HT1080 (cell line): ENCODE measurements at places on chromosomes 6 and 20.
A peak's percentile ranks its signal among the peaks of the same experiment; 100 is the strongest.

- peak; percentile 14 for DNase-seq
Observed at GRCh38 chr20:24522452-24523330, 53.3 kb downstream of the SYNDIG1 start.

DNA sequence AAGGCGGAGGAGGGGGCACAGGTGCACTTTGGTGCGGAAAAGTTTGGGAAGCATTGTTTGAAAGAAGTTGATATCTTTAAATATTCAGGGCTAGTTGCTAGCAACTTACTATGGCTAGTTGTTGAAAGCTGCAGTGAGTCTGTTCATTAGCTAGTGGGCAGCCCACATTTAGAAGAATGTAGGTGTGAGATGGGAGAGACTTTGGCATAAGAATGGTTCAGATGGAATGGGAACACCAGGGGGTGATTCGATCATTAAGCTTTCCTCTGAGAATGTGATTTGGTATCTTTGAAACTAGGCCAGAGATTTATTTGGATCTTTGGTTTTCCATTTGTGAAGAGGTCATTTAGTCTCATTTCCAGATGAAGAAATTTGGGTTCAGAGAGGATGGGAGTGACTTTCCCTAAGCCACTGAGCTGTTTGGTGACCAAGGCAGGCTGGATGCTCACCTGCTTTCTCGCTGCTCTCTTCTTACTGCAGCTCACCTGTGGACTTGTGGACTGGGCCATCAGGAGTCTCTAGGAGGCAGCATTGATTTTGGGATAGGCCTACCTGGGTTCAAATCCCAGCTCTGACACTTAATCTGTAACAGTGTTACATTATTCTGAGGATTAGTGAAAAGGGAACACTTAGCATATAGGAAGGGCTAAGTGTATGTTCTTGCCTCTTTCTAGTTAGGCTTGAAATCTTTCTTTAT lies 62.9 kb downstream of the CARMIL1 start:
- DNase-seq = no peak

DNA sequence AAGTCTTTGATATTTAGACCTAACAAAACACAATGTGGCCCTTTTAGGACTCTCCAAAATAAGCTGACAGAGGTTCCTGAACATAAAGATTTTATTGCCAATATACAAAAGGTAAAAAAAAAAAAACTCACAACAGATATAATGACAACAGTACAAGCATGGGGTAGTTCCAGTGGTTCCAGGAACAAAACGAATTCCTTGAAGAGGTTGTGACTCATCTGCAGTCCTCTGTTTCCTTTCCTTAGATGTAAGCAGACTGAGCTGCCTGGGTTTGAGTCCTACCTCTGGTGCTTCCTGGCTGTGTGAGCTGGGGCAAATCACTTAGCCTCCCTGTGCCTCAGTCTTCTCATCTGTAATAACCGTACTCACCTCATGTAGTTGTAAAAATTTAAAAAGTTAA lies 13.3 kb upstream of the CTAGE9 start:
- DNase-seq = peak; percentile 25

GRCh38 chr6:116359131-116359530 lies 11.6 kb upstream of the DSE start:
- no peak for DNase-seq

DNA sequence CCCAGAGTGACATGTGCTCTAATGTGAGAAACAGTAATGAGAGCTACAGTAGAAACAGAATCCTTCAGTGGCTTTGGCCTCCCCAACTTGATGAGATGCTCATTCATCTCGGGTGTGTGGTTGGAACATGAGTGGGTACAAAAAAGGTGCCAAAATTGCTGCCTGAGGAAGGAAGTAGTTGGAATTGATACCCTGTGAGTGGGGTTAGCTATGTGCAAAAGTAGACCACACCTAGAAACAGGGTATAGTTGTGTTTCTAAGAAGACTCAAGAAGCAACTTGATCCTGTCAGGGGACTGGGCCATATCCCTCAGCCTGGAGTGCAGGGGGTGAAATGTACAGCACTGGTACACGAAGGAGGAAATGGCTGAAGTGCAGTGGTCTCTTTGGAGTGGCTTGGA lies 206.4 kb upstream of the SUPT3H start:
- DNase-seq = no peak

GRCh38 chr20:62129731-62130531 lies 7.7 kb downstream of the LSM14B start:
- DNase-seq = no peak

GRCh38 chr20:49303065-49303552 lies 25.3 kb upstream of the ZNFX1 start:
- DNase-seq = no peak

DNA sequence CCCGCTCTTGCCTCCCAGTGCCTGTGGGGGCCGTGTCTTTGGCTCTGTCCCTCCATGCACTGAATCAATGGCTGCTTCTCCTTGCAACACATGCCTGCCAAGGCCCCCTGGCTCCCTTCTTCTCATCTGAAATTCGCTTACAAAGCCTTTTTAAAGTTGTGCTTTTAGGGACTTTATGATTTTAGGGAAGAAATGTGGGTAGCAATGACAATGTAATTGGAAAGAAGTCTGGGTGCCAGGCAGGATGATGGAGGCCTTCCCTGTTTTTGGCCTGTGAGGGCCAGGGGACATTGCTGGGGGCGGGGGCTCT lies 151.3 kb upstream of the RNF24 start:
- no peak for DNase-seq

GRCh38 chr20:16292226-16292880 lies 280.9 kb downstream of the KIF16B start:
- DNase-seq = no peak

DNA sequence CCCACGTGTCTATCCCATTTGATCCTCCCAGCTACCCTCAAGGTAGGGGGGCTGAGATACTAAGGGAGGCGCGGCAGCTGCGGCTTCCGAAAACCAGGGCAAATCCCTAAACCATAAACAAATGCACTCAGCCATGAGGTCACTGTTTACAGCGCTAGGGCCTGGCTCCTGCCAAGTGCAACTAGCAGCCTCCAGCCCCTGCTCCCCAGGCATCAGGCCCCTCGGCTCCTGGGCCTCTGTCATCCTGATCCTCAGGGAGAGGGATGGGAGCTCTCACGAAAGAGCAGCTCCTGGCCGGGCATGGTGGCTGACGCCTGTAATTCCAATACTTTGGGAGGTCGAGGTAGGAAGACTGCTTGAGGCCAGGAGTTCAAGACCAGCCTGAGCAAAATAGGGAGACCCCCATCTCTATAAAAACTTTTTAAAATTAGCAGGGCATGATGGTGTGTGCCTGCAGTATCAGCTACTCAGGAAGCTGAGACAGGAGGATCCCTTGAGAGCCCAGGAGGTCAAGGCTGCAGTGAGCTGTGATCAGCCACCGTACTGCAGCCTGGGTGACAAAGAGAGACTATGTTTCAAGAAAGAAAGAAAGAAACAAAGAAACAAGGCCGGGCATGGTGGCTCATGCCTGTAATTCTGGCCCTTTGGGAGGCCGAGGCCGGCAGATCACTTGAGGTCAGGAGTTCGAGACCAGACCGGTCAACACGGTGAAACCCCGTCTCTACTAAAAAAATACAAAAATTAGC lies 42.5 kb upstream of the TLDC2 start:
- no peak for DNase-seq

DNA sequence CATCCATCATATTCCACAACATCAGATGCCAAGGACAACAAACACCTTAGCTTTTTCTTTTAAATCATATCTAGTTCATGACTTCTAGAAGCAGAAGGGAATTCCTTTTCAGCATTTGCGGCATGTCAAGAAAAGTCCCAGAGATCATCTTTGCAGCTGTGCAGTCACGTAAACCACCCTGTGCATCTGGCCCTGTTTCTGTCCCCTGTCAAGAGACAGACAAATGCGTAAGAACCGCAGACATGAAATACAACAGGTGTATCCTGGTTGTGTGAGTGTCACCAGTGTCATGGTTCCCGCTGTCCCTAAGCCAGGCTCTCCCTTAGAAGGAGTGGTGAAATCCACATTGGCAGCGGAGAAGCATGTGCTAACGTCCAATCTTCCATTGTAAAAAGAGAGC lies 28.1 kb downstream of the LY86 start:
- DNase-seq = no peak

DNA sequence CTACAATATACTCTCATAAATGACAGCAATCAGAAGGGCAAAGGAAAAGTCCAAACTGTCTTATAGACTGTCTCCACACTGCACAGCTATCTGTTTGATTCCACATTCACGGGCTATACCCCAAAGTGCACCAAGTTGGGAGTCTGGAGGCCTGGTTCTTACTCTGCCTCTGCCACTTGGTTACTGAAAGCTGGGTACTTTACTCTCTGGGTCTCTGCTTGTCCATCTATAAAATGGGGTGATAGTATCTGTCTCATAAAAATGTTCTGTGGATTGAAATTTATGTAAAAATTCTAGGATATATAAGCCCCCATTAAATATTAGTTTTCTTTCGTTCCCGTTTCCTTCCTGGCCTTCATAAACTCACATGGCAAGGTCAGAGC lies 86.5 kb downstream of the CD164 start:
- DNase-seq = no peak
